ENCODE measurements at places on chromosomes 6 and 20.
A peak's percentile ranks its signal among the peaks of the same experiment; 100 is the strongest.

GRCh38 chr6:126976253-126976797, 142.1 kb upstream of the RSPO3 start:
- no peak for DNase-seq

GRCh38 chr20:12775041-12775440, 233.7 kb upstream of the SPTLC3 start:
- DNase-seq: no peak

- DNase-seq: no peak
Measured at GRCh38 chr6:150813993-150814359, 51.5 kb upstream of the MTHFD1L start.

- no peak for DNase-seq
Measured at GRCh38 chr6:137218473-137218916, 690 bp downstream of the IFNGR1 start.

- DNase-seq: no peak
Measured at GRCh38 chr20:54179946-54180345, 6.2 kb upstream of the CYP24A1 start.

DNA sequence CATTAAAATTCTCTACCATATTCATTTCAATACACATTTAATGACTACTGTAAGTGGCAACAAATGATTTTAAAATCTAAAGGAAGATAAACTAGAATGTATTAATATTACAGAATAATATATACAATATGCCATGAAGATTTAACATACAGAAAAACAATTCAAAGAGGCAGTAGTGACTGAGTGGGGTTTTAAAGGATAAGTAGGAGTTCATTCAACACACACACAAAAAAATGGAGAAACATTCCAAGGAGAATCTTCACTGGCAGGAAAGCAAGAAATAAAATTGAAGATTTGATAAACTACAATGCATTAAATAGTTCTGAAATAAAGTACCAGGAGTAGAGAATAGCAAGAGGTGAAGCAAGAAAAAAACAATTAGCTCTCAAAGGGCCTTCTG, 215.1 kb downstream of the IBTK start:
- DNase-seq: no peak

DNA sequence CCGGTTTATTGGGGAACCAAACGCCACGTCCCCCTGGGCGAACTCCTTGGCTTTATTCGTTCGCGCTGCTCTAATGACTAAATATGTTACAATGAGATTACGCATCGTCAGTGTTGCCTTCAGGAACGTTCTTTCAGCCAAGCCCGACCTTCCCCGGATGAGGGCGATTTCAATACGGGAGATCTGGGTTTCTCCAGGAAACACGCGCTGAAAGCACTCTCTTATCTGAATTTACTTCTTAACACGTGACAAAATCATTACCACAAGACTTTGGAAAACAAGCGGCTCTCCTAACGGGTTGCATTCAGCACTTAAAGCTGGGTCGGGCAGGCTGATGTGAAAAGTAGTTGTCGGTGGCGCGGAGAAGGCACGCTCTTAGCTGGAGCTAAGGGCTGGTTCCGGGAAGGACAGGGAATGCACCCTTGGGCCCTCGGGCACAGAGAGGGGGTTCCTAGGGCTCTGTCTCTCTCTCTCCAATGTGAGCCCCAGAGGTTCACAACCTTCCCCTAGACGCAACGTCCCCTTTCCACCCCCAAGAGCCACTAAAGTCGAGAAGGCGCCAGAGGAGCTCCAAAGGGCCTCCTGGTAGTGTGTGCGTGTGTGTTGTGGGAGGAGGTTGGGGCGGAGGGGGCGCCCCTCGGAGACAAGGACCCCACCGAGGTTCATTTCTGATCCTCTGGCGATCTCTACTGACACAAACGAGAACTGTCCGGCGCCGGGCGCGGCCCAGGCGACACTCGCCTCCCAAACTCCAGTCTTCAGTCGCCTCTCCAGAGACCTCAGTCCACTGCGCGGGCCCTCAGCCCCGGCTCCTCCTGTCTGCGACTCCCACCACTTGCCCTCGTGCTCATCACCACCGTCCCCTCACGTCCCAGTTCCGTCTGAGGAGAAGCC, 7.1 kb upstream of the NKX2-2 start:
- DNase-seq: no peak

- DNase-seq: peak; percentile 9
Measured at GRCh38 chr6:164039954-164040375, 625.4 kb downstream of the QKI start.

GRCh38 chr6:82467338-82467737, 103.7 kb downstream of the TPBG start:
- no peak for DNase-seq
